ENCODE measurements at places on chromosomes 4 and X.
A peak's percentile ranks its signal among the peaks of the same experiment; 100 is the strongest.

- no peak for DNase-seq
These were observed 1.5 kb downstream of the CCNG2 start for GRCh38 chr4:77158487-77158861.

- DNase-seq = no peak
These were observed 188.4 kb upstream of the VEGFC start for GRCh38 chr4:176981074-176981473.

- DNase-seq = no peak
These were observed 39.4 kb upstream of the WDFY3 start for GRCh38 chr4:85005865-85006377.

DNA sequence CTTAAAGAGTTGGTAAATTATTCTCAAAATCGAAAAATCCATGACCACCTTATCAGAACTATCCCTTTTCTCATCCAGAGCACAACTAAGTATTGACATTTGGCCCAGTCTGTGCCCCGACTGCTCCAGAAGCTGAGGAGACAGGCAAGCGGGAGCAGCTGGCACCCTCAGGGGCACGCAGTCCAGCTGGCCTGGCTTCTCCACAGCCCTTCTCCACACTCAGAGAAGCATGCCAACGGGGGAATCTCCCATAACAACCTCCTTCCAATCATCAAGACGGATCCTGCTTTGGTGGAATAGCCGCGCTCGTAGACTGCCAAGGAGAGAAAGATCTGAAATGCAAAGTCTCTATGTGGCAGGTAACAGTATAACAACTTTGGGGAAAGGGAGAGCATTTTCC, 85.4 kb downstream of the AFAP1 start:
- no peak for DNase-seq

DNA sequence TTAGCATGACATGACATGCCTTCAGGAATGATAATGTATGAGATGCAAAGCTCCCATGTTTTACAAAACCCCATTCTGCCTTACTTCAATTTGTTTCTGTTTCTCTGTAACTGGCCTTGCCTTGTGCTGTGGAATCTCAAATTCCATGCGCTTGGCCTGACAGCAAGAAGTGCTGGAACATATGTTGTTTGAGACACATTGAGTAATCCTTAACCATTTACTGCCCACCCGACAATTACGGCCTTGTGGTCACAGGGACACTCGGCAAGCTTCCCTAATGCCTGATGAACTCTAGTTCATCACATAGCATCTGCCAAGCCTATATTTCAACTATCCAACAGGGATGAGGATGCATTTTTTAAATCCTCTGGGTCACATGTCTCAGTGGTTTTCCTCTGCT, 226.4 kb upstream of the CASK start:
- DNase-seq = no peak

- DNase-seq = peak; percentile 17
These were observed 14.5 kb upstream of the LRBA start for GRCh38 chr4:151029537-151029936.

GRCh38 chr4:3497523-3498389, 34.5 kb downstream of the LRPAP1 start:
- DNase-seq = no peak

- no peak for DNase-seq
These were observed 146.6 kb upstream of the FAM47C start for GRCh38 chrX:36861601-36862000.

GRCh38 chr4:142566777-142567176, 279.3 kb downstream of the INPP4B start:
- DNase-seq = no peak

DNA sequence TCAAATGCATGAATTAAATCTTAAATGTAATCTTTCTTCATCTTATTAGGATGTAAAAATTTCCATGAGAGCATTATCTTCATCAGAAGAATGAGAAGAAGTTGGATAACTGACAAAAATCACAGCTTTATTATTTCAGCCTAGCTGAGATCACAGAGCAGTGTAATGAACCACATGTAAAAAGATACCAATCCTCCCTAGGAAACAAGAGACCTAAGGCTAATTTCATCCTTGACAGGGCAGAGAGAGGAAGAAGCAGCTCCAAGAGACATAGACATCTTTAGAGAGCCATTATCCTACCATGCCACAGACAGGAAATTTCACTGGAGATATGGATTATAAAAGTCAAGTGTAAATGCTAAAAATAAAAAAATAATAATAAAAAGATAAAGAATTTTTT, 40.9 kb upstream of the IL15 start:
- DNase-seq = no peak

GRCh38 chr4:170017252-170017651, 8.9 kb downstream of the MFAP3L start:
- no peak for DNase-seq

DNA sequence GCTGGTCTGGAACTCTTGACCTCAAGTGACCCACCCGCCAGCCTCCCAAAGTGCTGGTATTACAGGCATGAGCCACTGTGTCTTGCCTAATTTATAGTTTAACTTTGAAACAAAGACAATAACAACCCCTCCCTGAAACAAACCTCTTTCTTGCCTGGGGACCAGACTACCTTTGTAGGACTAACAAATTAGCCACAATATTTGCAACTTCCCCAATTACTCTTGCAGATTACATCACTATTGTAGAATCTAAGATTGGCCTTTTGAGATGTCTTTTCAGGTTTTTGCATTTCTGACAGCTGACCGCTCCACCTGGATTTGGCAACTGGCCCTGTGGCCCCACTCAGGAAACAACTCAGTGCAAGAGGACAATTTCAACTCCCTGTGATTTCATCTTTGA, 84.8 kb downstream of the AKAP4 start:
- DNase-seq = no peak

DNA sequence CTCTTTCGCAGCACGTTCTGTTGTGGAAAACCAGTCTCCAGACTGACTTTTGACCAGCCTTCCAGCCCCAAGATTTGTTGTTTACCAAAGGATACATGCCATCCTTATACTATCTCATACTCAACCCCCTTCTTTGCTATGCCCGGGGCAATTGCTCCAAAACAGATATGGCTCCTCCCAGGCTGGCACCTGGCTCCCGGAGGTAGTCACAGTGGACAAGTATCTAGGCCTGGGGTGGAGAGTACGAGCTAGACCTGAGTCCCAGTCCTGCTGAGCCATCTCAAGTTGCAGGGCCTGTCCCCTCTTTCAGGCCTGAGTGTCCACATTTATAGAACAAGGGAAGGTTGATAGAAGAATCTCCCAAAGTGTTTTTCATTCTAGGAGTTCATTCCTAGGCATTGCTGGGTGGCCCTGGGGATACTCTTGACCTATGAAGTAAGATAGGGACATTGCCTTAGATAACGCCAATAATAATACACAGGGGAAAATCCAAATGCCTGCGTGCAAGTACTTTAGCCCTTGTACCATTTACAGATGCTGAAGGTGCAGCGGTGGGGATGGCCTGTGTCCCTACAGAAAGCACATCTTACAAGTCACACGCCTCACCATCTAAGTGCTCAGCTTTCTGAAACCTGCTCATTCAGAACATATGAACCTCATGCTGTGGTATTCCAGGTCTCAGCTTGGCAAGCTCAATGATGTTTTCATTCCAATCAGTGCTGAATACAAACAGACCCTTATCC, 136.7 kb upstream of the MAMLD1 start:
- DNase-seq = no peak

GRCh38 chrX:104343428-104344129, 88.8 kb upstream of the ESX1 start:
- no peak for DNase-seq

DNA sequence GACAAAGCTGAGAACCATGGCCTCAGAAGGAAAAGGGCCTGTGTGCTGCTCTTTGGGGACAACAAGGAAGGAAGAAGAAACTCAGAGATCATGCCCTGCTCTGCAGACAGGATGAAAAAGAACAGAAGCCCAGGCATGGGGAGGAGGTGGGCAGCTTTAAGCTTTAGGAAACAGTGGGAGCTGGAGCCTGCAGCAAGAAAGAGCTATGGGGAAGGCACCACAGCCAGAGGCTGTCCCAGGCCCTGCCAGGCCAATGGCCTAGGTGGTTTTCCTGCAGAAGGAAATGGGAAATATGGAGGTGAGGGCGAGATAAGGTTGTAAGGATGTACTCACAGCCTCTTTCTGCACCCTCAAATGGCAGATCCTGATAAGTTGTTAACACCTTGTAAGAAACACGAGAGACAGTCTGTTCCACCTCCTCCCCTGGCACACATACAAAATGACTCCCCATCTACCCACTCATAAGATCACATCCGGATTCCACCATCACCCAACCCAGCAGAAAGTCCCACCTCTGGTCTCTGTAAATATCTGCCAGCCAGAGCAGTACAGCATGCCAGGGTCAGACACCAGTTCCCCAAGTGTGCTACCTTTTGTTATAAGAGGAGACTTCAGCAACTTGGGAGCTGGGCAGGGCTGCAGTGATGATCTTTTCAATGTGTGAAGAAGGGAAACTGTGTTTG, 105.2 kb downstream of the RTL5 start:
- no peak for DNase-seq
